ENCODE measurements at places on chromosomes 4 and X.

DNA sequence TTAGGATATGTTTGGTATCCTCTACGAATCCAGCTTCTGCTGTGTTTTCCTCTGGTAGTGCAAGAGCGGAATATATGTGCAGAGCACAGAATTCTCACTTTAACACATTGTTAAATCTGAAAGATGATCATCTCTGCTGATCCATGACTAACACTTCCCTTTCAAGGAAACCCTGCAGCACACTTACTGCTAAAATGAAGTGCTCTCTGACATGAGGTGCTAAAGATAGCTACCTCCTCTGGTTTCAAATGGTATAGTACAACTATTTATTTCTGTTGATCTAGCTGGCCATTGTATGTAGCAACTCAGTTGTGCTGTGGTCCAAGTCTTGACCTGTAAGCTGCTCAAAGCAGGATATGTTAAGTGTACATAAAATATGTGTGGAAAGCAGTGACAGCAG, 162.4 kb upstream of the FMR1 start:
- no peak for DNase-seq

GRCh38 chr4:77178560-77178959, 21.6 kb downstream of the CCNG2 start:
- no peak for DNase-seq

DNA sequence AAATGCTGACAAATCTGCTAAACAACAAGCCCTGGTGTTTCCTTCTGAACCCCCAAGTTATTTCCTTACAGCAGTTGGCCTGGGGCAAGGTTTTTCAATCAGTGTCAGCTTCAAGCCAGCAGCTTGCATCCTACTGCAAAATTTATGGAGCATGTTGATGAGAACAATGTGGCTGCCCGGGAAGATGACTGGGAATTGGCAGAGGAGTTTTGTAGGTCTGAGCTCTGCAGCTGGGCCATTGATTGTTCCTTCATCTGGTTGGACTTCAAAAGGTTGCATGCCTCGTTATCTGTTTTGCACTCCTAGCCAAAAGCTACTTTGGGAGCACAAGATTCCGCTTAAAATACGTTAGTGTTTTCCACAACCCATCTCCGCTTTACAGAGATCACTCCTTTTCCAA, 1030.3 kb upstream of the LCORL start:
- no peak for DNase-seq

- DNase-seq: no peak
These were observed 110.4 kb upstream of the ATXN3L start for GRCh38 chrX:13430136-13430827.

GRCh38 chr4:153393397-153393796, 48.9 kb downstream of the MND1 start:
- DNase-seq: no peak

GRCh38 chrX:70908541-70908940, at the start of gene TEX11:
Gene TEX11 (minus strand): TSS chrX:70908711. CDS start chrX:70907789, 922 bp downstream.
- no peak for DNase-seq

GRCh38 chrX:123477673-123478072, 255.2 kb downstream of the THOC2 start:
- no peak for DNase-seq

DNA sequence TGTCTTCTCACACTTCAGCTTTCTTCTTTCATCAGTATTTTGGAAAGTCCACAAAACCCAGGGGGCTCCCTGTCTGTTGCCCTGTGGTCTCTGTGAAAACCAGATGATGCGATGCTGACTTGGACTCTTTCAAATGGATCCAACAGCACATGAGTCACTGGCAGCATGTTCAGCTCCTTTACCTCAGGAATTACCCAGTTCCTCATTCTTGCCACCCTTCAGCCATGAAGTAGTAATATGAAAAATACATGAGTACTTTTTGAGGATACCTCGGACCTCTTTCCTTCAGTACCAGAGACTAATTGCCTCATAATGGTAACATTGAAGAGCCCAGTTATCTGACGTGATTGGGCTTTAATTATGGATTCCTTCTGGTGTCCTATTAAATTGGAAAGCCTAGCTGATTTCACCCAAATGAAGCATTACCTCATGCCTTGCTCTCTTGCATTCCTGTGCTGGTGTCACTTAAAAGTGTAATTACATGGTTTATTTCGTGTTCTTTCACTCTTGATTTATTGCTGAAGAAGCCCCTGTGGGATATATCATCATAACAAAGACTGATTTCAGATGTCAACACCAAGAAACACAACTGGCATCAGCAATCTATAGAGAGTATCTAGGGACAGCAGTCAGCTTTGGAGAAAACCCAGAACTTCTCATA, 63.4 kb downstream of the NFKB1 start:
- DNase-seq: peak; percentile 25

DNA sequence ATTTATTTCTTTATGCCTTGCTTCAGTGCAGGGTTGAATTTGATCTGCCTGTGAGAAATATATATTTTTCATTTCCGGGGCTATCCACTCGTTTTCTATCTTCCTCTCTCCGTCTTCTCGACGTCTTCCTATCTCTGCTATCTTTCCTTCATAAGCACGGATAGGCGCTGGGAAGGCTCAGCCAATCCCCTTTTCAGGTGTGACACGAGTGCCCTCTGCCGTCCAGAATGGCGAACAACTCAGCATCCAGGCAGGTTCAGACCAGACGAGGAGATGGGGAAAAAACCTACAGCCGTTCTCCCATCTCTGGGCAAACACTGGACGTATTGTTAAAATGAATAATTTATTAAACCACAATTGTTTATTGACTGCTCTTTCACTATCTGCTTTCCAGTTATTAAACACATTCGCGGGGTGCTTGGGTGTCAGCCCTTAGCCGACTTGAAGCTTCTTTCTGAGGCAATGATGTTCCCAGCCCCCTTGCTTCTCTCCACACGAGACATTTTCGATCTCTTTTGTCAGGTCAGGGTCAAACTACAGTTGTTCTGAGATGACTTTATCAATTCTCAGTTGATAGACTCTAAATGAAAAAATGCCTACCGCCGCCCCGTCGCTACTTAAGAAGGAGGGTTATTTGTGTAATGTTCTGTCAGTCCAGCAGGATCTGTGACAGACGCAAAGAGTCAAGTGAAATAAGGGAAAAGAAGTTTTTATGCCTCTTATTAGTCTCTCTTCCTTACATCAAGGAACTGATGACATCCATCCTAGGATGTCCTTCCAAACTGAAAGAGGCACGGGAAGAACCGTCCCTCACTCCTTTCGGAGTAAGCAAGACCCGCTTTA, 96.3 kb upstream of the NOCT start:
- no peak for DNase-seq

DNA sequence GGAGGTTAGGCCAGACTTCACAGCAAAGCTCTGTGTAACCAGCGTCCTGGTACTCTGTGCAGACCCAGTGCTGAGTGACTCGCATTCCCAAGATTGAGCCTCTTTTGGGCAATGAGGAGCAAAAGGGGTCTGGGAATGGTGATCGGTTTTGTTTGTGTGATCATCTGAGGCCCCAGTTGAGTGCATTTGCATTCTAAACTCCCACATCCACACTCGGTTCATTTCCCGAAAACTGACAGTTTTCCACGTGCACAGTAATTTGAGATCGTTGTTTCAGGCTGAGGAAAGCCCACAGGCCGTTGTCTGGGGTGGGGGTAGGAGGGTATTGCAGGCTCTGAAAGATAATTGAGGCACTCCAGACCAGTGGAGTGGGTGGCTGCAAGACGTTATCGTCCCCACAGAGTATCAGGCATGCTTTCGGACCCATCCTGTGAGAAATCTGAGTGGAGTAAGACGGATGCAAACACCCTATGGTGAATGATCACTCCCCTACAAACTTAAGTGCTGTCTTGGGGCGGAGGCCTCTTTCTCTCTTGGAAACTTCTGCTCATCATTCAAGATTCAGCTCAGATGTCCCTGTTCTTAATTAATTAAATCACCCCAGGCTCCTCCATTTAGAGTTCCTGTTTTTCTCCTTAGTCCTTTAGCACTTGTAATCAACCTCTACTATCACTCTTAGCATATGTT, 96.1 kb downstream of the AFF1 start:
- no peak for DNase-seq

GRCh38 chrX:71623714-71624113, 5.4 kb upstream of the CXCR3 start:
- DNase-seq: no peak

DNA sequence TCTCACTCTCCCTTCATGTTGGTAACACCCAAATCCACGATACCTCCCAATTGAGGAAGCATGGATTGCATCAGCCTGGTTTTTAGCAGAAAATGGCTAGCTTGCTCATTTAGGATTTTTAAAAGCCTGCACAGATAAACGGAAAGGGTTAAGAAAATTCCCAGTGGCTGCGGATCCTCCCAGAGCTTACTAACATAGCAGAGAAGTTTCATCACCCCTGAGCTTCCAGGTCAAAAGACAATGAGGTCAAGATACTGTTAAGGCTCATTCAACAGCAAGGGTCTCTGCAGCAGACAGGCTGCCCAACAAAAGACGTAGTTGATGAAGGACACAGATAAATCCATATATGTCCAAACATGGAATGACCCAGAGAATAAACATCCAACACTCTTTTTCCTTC, 220.2 kb downstream of the ASMT start:
- no peak for DNase-seq
